ENCODE measurements at places on chromosomes 2 and 18.
A peak's percentile ranks its signal among the peaks of the same experiment; 100 is the strongest.

- no peak for DNase-seq
Measured at GRCh38 chr2:156445296-156446220, 9.4 kb downstream of the GPD2 start.

- DNase-seq = no peak
Measured at GRCh38 chr2:224448236-224448635, 46.3 kb upstream of the FAM124B start.

- DNase-seq = peak; percentile 64
Measured at GRCh38 chr18:57803103-57803969, at the start of gene ATP8B1. ATP8B1 (minus strand) TSS chr18:57803315; CDS start chr18:57731807, 71,508 bp downstream.

DNA sequence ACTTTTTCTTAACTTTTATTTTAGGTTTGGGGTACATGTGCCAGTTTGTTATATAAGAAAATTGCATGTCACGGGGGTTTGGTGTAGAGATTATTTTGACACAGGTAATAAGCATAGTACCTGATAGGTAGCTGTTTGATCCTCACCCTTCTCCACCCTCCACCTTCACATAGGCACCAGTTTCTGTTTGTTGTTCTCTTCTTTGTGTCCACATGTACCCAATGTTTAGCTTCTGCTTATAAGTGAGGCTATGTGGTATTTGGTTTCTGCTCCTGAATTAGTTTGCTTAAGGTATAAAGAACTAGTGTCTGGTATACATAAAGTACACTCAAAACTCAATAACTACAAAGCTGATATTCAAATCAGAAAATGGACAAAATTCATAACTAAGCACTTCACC is 654.6 kb upstream of the LINC00305 start:
- DNase-seq = no peak

DNA sequence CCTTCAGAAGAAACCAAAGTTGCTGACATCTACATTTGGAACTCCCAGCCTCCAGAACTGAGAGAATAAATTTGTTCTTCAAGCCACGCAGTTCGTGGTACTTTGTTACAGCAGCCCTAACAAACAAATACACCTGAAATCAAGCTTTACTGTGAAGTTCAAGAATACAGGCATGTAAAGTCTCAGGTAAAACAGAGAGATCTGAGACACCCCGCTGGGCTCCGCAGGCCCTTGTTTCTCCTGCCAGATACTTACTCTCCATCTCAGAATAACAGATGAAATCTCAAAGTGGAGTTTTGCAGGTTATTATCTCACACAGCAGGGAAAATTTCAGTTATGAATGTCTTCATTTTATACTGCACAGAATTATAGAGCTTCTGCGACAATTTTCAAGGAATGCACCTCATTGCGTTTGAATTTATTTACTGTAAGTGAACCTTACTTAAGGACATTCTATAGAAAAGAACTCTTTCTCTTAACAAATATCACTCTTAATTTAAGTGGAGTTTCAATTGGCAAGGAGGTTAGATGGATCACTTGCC is 492.4 kb upstream of the LRATD1 start:
- no peak for DNase-seq

GRCh38 chr18:62485684-62486083 is 37.1 kb upstream of the ZCCHC2 start:
- DNase-seq = no peak

DNA sequence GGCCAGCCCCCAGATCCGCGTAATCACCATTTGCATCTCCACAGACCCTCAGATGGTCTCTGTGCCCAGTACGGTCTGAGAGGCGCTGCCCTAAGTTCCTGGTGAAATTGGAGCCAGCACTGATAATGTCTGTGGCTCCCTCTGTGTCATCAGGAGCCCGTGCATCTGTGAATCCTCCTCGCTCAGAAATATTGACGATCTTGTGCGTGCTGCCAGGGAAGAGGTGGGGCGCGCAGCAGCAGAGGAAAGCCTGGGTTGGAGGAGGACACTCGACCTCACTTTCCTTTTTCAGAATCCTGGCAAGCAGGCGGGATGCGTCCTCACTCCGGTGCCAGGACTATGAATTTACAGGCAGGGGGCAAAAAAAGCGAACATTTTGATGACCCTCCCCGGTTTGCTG is 686.1 kb upstream of the SALL3 start:
- DNase-seq = no peak

DNA sequence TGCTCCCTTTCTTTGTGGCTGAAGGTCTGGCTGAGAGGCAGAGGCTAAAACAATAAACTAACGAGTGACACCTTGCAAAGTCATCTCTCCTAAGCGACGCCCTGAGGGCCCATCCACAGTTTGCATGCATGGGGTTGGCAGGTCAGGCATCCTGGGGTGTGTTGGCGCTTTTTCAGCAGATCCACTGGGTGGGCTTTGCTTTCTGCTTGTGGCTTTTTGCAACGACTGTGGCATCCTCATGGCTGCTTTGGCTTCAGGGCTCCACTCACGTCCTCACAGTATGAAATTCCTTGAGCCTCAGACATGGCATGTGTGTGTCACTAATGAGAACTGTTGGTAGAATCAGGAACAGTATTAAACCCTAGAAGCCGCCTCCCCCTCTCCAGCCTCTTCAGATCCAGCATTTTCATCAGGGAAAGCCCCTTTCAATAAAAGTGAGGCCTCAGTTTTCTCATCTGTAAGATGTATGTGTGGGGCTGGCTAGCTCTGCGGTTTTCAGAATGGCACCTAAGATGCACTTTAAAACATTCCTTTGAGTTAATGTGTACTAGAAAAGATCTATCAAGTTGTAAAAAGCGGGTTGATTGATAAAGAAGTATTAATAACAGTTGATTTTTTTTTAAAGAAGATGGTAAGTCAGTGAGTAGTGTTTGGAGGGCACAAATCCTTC is 72.5 kb downstream of the SH3BP4 start:
- DNase-seq = no peak

- DNase-seq = no peak
Measured at GRCh38 chr2:121387591-121388325, 102.8 kb upstream of the TFCP2L1 start.

GRCh38 chr2:24915796-24916195 is 4.2 kb downstream of the ADCY3 start:
- no peak for DNase-seq
